ENCODE measurements at places on chromosomes 12 and 14.

DNA sequence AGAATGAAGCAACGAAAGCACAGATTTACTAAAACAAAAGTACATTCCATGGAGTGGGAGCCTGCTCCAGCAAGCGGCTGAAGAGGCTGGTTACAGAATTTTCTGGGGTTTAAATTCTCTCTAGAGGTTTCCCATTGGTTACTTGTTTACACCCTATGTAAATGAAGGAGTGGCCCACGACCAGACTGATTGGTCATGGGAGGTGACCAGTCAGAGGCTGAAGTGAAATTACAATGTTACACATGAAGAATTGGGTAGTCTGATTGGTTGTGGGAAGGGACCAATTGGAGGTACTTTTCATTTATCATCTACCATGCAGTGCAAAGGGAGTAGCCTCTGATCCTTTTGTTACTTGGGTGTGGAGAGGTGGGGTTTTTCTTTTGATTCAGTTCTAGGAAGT is 36.2 kb upstream of the APPL2 start:
- no peak for DNase-seq

GRCh38 chr14:100539766-100540140 is 47.5 kb downstream of the BEGAIN start:
- DNase-seq = no peak

DNA sequence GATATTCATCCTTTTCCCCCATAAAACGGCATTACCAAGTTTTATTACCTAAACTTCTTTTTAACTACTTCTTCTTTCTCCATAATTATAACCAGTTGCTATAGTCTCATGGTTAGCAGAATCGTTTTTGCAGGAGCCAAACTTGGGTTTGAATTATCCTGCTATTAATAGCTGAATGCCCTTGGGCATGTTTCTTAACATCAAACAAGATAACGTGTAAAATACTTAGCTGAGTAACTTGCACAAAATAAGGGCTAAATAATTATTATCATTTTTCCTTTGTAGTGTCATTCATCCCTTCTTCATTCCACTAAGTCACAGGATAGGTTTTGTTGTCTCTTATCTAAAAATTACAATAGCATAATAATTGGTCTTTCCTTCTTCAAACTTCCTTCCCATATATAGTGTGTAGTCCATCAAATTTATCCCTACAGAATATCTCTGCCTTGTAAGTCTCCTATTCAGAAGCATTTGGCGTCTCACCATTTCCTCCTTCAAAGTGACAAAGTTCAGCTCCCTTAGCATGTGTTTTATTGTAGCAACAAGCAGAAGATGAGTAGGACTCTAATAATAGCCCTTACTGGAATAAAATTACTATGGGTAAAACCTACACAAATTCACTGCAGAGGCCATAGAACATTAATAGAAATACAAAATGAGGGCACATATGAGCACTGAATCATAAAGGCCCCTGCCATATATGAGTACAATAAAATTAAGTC is 63.8 kb downstream of the FAR2 start:
- DNase-seq = no peak

- no peak for DNase-seq
Measured at GRCh38 chr12:123468786-123469185, 10.8 kb downstream of the SNRNP35 start.

DNA sequence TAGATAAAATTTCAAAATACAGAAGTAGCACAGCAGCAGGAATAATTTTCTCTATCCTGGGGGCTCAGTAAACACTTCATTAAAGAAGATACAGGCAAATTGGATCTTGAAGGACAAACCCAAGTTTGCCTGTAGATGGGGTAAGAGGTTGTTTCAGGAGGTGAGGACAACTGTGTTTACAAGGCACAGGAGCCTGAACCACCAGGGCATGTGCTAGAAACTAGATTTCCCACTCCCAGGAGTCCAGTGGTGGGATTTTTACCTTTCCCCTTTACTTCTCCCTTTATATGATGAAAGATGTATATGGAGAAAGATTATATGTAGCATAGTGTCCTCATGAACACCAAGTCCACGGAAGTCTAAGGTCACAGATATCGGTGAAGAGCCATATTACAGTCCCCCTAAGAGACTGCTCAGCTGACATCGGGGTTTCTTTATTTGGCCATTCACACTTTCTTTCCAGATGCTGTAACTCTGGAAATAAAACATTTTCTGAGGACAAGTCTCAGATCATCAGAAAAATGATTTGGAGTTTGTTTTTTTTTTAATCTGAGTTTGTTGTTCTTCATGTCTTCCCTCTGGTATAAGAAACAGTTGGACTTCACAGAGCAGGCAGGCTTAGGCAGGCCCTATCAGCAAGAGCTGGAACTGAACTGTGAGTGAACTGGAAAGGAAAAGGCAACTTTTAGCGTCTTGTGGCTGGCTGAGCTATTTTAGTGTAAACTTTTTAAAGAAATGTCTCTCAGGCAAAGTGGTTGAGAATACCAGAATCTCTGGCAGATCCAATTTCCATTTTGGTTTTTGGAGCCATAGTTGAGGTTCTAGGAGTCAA is 8.0 kb upstream of the EVL start:
- no peak for DNase-seq

DNA sequence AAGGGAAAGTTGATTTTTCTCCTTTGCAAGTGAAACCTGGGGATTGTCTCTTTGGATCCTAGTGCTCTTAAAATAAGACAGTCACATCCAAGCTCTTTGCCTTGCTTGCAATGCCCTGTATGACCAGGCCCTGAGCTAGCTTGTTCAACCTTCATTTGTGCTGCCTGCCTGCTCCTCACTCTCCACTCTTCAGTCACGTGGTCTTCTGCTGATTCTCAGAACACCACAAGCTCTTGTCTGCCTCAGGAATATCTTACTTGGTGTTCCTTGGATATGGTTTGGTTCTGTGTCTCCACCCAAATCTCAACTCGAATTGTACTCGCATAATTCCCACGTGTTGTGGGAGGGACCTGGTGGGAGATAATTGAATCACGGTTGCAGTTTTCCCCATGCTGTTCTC is 318.7 kb downstream of the RMST start:
- no peak for DNase-seq

GRCh38 chr12:118136559-118137003 is 657 bp downstream of the PEBP1 start:
- DNase-seq = peak; percentile 54

DNA sequence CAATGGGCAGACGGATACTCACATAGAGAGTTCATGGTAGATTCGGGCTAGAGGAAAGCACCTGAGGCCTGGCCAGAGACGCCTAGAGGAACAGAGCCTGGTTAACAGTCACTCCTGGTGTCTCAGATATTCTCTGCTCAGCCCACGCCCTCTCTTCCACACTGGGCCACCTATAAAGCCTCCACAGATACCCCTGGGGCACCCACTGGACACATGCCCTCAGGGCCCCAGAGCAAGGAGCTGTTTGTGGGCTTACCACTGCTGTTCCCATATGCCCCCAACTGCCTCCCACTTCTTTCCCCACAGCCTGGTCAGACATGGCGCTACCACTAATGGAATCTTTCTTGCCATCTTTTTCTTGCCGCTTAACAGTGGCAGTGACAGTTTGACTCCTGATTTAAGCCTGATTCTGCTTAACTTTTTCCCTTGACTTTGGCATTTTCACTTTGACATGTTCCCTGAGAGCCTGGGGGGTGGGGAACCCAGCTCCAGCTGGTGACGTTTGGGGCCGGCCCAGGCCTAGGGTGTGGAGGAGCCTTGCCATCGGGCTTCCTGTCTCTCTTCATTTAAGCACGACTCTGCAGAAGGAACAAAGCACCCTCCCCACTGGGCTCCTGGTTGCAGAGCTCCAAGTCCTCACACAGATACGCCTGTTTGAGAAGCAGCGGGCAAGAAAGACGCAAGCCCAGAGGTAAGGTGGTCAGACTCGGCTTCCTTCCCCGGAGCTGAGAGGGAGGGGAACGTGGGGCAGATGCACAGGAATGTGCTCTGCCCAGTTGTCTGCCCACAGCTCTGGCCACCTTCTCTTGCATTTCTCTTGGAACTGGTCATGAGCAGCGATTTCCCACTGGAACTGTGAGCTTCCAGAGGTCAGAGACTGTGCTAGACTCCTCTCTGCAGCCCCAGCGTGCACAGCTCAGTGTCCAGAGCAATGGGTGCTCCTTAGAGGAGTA is at the start of gene CD4:
TSS of gene CD4 (plus strand) at position 557 of the 953 bp plus-strand sequence. CDS start 10,611 bp downstream, outside the sequence.
- DNase-seq = peak; percentile 68

DNA sequence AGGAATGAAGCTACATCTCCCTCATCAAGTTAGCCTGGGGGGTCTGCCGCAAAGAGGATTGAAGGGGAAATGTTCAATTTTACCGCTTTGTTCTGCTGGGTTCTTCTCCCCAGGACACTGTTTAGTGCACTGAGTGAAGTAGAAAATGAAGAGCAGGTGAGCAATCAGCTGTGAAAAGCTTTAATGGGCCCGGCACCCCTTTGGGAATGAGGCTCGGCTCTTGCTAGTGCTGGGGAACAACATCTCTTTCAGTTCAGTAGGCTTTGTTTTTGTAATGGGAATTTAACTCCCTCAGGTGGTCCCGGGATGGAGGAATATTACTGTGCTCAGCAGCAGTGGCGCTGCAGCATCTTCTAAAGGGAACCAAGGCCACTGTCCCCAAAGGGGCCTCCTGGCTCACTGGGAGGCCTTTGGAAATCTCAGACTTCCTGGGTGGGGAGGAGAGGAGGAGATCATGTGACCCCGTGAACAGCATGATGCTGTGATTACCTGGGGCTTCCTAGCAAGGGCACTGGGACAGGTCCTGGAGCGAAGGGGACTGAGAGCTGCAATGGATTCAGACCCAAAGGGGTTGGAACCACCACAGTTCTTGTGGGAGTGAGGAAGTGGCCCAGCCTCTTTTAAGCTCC is 85.2 kb upstream of the MAX start:
- no peak for DNase-seq

DNA sequence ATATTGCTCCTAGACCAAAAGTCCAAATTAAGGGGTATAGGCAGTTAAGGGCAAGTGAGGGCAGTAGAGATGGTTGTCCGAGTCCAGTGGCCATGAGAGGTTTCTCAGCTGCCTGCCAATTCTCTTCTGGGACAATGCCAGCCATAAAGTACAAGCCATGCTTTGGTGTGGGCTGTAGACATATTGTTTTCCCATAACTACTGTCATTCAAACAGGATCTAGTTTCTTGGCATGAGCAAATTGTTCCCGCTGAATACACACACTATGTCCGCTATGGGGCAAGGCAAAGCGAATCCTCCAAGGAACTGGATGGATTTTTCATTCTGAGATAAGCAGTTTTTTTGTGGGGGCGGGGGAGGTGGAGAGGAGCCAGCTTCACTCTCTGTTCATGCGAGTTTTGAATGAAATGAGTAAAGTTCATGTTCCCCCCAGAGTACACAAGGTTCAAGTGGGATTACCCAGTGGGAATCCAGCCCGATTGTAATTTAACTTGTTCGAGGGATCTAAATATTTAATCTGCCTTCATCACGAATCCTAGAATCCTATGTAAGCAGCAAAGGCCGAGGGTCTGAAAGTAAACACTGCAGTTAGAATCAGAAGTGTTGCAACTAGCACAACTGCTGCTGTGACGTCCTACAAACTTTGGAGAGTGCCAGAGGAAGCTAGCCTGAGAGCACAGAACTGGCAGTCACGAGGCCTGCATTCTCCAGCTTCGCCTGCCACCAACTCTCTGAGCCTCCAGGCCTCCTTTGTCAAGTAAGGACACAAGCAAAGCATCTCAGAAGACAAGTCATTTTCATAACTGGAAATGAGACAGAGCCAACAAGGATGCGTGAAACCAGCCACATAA is 137.0 kb downstream of the CRADD start:
- no peak for DNase-seq

DNA sequence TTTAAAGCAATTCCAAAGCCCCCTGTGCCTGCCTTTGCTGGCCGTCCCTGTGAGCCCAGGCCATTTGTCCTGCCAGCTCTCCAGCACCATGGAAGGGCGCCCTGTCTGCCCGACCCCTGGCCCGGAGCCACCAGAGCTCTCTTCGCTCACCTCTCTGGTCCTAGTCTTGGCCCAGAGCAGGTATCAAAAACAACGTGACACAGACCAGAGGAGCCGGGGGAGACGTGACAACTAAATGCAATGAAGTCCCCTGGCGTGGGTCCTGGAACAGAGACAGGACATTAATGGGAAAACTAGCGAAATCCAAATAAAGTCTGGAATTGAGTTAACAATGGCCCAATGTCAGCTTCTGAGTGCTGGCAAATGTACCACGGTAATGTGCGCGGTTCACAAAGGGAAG is 83.2 kb upstream of the DIO3 start:
- no peak for DNase-seq

DNA sequence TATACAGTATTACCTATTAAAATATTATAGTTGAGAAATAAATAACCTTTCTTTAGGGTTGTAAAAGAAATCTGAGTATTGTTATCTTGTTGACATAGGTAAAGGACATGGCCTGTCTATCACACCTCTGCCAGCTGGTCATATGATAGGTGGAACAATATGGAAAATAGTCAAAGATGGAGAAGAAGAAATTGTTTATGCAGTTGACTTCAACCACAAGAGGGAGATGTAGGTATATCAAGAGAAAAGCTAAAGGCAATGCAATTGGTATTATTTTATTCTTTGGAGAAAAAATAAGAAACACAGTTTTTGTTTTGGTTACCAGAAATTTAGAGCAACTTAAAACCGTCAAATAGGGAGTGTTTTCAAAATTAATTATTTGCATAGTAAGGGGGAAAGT is 13.5 kb downstream of the CPSF2 start:
- DNase-seq = no peak

- DNase-seq = no peak
Measured at GRCh38 chr12:48032597-48032996, 28.3 kb upstream of the COL2A1 start.

DNA sequence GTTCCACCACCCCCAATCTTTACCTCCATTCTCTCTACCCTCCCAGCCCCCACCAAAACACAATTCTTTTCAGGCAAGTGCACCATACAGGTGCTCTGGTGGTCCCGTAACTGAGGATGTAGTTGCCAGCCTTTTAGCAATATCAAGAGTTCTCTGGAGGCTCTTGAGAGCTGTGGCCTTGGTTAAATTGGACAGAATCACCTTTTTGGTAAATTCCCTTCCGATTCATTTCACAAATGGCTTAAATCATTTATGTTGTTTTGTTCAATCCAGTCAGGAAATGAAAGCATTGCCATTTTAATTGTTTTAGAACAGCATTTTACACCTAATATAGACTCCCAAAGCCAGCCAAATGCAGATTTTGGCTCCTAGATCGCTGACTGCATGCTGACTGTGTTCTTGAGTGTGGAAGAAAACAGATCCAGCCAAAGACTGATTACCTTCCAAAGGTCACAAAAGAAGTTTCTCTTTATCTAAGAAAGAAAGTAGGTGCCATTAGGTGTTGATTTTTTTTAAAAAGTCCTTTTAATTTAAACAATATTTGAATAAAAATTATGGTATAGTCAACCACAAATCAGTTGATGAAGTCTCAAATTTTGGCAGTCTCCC is 25.6 kb downstream of the CRADD start:
- no peak for DNase-seq

GRCh38 chr12:49828133-49829091 is at the start of gene NCKAP5L:
TSS of gene NCKAP5L (minus strand) at chr12:49828413. CDS start at chr12:49804044, 24,369 bp downstream.
- DNase-seq = peak; percentile 96

- DNase-seq = no peak
Measured at GRCh38 chr14:50768680-50769079, 62.3 kb downstream of the NIN start.

- DNase-seq = no peak
Measured at GRCh38 chr14:22106700-22107697, 433.4 kb upstream of the OR4E1 start.

GRCh38 chr12:47216150-47216677 is 136.5 kb upstream of the AMIGO2 start:
- DNase-seq = peak; percentile 71
